Type B pancreatic cell (in vitro differentiated cells): ENCODE measurements at places on chromosomes 3 and 15. TPM values are rescaled to one million over a fixed set of nuclear protein-coding genes. Genes with fewer than 3 reads are reported as not detected.

The ATP13A5 gene
- not detected in 2 replicates for total RNA-seq

The CCRL2 gene
- 0.17 and 0.34 TPM in 2 replicates for total RNA-seq

The HRG gene
- total RNA-seq, result not detected in 2 replicates

The IMPG2 gene
- 0.43 and 0.53 TPM in 2 replicates for total RNA-seq

The ATP10A gene
- total RNA-seq, result 1.9 and 2.6 TPM in 2 replicates

The CAMK2N2 gene
- total RNA-seq, result 1.9 TPM in 2 replicates

The SLCO2A1 gene
- 3.4 and 3.8 TPM in 2 replicates for total RNA-seq

DNA sequence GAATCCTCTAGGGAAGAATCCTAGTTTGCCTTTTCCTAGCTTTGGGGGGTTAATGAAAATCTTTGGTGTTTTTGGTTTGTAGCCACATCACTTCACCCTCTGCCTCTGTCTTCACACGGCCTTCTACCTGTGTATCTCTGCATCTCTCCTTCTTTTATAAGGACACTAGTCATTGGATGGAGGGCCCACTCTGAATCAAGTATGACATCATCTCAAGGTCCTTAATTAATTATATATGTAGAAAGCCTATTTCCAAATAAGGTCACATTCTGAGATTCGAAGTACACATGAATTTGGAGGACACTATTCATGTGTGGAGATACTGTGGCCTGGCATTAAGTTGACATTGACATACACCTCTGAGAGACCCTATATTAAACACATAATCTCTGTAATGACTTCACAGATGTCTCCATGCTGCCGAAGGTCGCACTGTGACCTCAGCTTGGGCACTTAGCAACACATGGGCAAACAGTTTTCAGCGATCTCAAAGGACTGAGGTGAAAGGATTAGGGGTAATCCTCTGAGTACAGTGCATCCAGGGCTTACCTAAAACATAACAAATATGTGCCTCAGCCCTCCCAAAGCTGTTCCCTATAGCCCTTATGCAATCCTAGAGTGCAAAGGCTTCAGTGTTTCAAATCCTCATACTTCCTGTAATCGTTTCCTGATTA lies 446.0 kb downstream of the FGF12 start:
- no peak for DNase-seq

DNA sequence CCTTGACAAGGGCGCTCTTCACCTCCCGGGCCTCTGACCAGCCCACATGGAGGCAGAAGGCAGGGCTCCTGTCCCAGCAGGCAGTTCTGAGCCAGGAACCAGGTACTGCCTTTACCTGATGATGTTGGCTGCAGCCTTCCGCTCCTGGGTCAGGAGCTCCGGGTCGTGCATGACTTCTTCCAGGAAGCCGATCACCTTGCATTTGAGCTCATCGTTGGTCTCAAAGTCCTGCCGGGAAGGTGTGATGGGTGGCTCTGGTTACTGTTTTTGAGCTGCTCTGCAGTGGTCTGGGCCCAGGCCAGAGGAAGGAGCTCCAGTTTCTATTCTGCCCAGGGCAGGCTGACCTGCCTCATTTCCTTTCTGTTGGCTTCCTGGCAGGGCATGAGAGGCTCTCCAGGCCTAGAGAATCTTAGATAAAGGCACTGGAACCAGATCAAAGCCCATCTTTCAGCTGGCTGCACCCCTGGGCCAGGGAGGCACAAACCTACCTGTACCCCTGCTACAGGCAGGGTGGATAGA lies 53.2 kb upstream of the CTSH start:
- DNase-seq, result no peak

GRCh38 chr3:30729512-30729911 lies 123.1 kb downstream of the TGFBR2 start:
- DNase-seq, result no peak

DNA sequence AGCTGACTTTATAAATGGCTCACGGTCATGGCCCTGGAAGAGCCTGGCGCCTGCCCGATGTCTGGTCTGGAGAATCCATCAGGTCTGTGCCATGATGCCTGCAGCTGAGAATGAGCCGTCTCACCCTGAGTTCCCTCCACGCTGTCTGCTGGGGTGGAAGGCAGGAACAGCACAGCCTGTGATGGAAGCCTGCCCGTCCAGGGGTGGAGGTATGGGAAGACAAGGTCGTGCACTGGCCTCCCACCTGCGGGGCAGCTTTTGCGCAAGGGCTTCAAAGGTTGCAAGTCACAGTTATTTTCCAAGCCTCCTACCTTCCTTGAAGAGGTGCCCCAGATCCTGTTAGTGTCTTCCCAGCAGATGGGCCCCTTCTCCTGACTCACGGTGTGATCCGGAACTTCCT lies 275.5 kb downstream of the FAM43A start:
- peak; percentile 49 for DNase-seq

- DNase-seq, result no peak
Measured at GRCh38 chr3:37992271-37993066, 1.9 kb downstream of the VILL start.

GRCh38 chr3:27910456-27910855 lies 188.3 kb upstream of the EOMES start:
- no peak for DNase-seq

DNA sequence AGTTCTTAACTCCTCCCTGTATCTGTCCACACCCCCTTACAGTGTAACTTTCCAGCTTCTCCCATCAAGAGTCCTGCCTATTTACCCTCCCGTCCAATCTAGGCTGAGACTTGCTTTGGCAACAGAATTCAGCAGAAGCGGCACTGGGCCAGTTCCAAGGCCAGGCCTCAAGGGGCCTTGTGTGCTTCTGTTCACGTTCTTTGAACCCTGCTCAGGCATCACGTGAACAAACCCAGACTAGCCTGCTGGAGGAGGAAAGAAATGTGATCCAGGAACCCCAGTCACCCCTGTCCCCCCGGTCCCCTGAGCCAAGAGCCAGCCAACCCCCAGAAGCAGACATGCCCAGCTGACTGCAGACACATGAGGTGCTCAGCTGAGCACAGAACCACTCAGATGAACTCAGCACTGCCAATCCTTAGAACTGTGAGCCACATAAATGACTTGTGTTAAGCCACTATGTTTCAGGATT lies 76.1 kb upstream of the DCLK3 start:
- no peak for DNase-seq

DNA sequence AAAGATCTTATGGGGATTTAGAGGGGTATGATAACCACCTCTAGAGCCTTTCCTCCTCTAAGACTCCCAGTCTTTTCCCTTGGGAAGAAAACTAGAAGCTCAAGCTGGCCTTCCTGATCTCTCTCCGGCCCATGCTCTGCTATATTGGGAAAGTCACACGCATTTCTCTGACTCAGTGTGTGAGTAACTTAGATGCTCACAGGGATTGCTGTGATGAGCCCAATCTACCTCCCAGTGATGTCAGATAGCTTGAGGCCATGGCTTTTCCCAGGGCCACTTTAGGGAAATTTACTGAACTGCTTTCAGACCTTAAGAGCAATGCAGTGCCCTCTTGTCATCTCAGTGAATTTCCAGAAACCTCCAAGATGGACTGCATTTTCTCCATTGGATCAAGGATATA lies 8.6 kb upstream of the ST8SIA2 start:
- no peak for DNase-seq

DNA sequence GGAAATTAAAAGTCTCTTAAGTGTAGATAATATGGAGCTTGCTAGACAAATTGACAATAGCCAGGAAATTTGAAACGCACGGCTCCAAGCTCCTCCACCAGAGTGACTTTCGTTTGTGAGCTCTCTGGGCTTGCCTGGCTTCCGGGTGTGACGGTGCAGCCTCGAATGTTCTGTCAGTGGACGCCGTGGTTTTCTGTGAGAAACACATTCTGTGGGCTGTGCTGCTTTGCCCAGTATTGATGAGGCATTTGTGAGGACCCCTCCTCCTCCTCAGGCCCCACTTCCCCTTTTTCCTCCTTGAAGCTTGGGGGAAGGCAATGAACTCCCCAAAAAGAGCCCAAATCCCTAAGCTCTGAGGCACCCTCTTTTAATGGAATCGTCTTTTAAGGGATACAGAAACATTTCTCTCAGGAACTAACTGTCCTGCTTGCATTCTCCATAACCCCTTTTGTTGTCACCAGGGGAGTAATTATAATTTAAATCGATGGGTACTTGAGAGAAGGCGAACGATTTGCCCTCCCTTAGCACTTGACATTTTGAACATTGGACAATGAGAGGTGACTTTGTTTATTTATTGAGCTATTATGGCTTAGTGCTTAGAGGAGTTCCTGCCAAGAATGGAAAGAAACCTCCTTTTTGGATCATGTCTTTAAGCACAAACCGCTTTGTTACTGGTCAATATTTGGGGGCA lies 40.8 kb downstream of the POLR2M start:
- no peak for DNase-seq

GRCh38 chr3:53822331-53822741 lies 23.9 kb downstream of the CHDH start:
- no peak for DNase-seq

DNA sequence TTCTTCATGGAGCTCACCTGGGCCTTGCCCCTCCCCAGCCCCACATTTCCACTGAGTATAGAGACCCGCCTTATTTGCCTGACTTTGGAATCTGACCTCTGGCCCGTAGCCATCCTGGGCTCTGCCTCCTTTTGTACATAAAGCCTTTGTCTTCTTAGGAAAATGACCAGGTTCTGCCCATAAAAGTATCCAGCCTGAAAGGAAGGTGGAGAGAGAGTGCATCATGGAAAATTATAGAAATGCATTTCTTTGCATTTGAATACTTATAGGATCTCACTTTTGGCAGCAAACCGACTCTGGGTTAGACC lies 3.6 kb upstream of the SH2D7 start:
- DNase-seq, result no peak

GRCh38 chr3:11510356-11510755 lies 133.4 kb downstream of the VGLL4 start:
- DNase-seq, result no peak

DNA sequence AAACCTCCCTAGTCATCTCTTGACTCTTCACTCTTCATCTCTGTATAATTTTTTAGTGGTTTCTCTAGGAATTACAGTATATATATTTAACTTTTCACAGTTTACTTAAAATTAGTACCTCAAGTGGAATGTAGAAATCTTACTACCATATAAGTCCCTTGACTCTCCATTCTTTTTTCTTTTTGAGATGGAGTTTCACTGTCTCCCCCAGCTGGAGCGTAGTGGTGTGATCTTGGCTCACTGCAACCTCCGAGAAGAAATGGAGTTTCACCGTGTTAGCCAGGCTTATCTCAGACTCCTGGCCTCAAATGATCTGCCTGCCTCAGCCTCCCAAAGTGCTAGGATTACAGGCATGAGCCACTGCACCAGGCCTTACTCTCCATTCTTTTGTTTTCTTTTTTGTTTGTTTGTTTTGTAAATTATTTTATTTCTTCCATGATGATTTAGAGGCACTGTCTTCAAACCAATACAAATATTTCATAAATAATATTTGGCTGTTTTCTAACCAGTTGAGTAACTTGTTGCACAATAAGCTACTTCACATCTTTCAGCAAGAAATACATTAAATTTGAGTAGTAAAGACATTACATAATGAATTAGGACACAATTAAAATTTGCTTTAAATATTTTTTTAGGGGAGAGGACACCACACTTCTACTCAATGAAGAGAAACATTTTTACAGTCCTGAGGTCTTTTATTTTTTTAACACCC lies 144.8 kb downstream of the RBPMS2 start:
- DNase-seq, result no peak

GRCh38 chr15:73991260-73991659 lies 835 bp downstream of the STOML1 start:
- no peak for DNase-seq

DNA sequence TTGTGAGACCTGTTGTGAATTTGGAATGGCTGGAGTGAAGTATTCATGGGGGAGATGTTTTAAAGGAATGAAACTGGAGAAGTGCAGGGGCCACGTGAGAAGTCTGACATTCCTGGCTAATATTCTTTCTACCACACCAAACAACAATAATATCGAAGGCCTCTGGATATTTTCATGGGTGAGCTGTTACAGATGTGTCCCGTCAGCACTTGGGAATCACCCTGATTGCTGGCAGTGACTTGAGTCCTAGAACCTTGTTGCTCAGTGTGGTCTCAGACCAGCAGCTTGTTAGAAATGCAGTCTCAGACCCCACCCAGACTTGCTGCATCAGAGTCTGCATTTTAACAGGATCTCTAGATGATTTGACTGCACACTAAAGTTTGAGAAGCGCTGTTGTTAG lies 113.8 kb downstream of the ITPR1 start:
- DNase-seq, result no peak

DNA sequence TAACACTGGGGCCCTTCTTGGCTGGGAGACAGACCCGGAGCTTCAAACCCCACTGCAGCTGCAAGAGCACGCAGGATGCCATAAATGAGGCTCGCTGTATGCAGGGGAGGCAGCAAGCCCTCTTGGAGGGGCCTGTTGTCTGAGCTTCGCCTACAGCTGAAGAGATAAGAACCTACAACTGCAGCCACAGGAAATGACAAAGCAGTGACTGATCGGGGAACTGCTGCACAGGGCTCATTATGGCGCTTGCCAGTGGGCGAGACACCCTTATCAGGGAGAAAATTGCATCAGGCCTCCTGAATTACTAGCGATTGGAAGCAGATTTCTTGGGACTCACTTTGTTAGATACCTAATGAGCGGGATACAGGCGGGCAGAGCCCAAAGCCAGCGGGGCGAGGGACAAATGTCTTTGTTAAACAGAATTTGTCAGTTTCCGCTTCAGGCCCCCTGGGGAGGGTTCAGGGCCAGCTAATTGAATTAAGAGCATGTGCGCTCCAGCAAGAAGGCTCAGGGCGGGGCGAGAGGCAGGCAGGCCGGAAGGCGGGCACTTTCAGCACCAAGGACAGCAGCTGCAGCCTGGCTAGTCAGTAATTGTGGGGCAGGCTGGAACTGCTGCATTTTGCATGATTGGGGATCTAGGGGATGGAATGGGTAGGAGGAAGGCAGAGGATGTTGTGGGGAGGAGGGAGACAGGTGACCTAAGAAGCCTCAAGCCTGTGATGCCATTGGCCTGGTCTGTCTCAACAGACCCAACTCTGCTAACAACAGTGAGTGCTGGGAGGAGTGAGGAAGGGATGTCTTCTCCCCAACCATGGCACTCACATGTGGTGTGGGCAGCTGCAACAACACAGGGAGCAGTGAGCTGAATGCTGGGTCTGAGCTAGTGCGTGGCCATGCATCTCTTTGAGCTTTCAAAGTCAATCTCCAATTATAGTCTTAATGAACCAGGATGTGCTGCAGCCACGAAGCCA lies 55.3 kb downstream of the CCDC33 start:
- DNase-seq, result peak; percentile 92

DNA sequence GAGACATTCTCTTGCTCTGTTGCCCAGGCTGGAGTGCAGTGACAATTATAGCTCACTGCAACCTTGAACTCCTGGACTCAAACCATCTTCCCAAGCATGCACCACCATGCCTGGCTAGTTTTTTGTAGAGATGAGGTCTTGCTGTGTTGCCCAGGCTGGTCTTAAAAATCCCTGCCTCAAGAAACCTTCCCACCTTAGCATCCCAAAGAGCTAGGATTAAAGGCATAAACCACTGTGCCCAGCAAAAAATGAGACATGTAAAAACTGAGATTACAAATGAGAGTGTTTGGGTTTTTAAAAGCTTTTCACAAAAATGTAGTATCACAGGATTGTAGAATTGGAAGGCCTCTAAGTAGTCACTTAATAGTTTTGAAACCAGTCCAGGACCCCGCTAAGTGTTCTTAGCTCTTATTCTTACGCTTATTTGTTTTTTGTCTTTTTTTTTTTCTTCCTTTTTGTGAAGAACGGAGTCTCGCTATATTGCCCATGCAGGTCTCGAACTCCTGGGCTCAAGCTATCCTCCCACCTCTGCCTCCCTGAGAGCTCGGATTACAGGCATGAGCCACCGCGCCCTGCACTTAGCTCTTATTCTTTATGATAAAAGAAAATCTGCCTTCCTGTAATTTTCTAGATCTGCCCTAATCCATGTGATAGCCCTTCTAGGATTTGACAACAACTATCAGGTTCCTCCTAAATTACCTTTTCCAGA lies 31.5 kb downstream of the KLHL18 start:
- DNase-seq, result no peak

- DNase-seq, result no peak
Measured at GRCh38 chr3:105515372-105515771, 148.7 kb downstream of the ALCAM start.
